Cardiac fibroblast (primary cell): ENCODE measurements at places on chromosomes 7 and 10.

DNA sequence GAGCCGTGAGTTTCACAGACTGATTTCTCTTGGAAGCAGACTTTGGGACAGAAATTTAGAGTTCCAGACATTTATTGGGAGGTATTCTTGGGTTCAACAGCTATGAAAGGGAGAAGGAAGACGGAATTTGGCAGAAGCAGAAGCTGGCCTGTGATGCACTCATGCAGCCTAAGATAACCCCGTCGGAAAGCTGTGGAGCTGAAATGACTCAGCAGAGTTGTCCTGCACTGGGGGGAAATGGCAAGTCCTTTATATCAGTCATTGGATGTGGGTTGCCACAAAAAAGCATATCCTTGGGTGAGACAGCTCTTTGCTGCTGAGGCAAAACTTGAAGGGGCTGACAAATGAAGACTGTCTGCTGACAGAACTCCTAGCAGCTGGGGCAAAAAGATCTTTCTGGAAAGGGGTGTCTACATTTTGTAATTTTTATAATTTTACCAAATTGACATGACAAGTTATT, 11.5 kb upstream of the MICU1 start:
- DNase-seq: peak; percentile 71

- peak; percentile 83 for DNase-seq
Measured at GRCh38 chr7:130910949-130911944, 177.2 kb upstream of the KLF14 start.

DNA sequence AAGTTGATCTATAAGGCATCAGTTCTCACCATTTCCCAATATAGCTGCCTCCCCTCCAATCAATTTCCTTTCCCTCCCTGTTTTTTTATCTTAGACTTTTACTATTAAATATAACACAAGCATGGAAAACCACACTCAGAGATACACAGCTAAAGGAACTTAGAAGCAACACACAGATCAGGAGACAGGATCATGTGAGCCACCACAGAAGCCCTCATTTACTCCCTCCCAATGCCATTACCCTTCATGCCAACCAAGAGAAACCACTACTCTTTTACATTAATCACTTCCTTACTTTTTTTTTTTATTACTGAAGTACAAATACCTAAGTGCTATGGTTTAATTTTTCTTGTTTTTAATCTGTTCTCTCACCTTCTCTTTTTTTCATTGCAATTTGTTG, 33.0 kb downstream of the COG5 start:
- no peak for DNase-seq

- peak; percentile 83 for DNase-seq
Measured at GRCh38 chr7:33692956-33693355, 212.4 kb upstream of the BMPER start.

GRCh38 chr10:131902691-131903090, 1.9 kb downstream of the PPP2R2D start:
- no peak for DNase-seq

DNA sequence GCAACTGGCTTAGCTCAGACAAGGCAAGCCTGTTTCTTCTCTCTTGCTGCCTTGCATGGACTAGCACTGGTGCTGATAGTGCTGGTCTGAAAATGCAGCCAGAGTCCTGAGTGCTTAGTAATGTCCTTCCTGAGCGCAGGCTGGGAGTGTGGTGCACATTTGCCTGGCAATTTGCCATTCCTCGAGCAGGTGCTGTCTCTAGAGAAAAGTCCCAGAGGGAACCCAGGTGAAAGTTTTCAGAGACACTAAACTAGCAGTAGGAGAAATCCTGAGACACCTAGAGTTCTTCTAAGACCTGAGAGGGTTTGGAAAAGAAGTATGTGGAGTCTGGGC, 1.9 kb downstream of the SFTPD start:
- DNase-seq: peak; percentile 6

GRCh38 chr10:20406281-20407104, 490.6 kb downstream of the NEBL start:
- DNase-seq: no peak

- DNase-seq: no peak
Measured at GRCh38 chr7:151371266-151371665, 29.7 kb downstream of the NUB1 start.

DNA sequence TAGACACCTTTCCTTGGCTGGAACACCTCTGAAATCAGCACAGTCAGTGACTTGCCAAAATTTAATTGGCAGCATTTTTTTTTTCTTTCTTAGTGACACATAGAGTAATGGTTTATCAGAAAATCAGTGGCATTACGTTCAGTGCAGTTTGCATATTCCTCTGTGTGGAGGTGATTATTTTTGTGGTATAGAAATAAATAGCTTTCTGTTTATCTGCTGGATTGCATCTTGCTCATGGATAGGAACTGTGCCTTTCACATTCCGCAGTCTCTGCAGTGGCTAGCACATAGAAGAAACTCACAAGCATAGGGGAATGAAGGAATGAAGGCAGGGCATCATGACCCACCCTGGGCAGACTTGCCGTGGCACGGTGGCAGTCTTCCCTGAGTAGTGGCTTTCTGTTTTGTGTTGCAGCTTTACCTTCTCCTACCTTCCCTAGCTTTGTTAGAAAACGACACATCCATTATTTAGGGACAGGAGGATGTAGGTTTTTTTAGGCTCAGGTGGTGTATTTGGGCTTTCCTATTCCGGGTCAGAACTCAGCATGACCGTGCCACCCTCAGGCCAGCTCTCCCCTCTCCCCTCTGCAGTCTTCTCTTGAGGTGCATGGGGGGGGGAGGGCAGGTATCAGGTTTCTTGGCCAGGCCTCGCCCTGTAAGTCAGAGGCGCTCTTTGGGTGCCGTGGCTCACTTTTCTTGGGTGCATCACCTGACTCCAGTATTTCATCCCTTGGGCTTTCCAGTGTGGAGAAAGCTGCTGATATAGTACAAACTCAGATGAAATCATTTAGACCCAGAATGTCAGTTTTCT, 112.5 kb upstream of the GJD4 start:
- no peak for DNase-seq

DNA sequence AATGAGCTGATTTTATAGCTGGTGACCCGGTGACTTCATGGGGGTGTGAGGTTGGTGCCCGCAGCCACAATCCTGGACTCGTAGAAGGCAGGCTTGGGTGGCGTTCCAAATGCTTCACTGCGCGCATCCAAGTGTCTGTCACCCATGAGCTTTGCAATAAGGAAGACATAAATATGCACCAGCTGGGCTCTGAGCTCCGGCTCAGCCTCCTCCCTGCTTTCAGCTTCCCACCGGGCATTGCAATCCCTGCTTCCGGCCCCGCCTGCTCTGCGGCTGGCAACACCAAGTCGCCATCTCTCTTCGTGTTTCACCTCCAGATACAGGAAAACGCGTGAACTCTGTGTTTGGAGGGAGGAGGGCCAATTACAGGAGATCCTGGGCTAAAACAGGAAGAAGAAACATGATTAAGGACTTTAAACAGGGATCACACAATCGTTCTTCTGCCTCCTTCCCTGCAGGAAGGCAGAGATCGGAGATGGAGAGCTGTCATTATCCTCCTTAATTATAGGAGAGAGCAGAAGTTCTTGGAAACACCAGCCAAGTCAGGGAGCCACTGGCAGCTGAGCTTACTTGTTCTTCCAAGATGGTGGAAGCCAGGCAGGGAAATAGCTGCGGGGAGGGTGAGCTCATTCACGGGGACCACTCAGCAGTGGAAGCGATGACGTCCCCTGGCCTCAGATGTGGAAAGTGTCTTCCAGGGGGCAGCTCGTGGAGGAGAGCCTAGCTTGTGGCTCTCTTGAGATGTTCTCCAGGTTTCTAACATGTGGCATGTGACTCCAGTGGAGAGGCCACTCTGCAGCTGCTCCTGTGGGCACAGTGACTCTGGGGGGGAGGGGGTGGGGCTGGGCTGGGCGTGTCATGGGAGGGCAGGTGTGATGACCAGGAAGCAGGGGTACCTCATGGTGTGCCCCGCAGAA, 134.9 kb downstream of the CAMK1D start:
- DNase-seq: no peak

- DNase-seq: peak; percentile 78
Measured at GRCh38 chr7:82044497-82045080, 274.7 kb upstream of the HGF start.

GRCh38 chr7:35818513-35818912, 17.7 kb downstream of the SEPTIN7 start:
- DNase-seq: no peak

GRCh38 chr10:4527281-4527970, 298.6 kb upstream of the AKR1E2 start:
- no peak for DNase-seq

DNA sequence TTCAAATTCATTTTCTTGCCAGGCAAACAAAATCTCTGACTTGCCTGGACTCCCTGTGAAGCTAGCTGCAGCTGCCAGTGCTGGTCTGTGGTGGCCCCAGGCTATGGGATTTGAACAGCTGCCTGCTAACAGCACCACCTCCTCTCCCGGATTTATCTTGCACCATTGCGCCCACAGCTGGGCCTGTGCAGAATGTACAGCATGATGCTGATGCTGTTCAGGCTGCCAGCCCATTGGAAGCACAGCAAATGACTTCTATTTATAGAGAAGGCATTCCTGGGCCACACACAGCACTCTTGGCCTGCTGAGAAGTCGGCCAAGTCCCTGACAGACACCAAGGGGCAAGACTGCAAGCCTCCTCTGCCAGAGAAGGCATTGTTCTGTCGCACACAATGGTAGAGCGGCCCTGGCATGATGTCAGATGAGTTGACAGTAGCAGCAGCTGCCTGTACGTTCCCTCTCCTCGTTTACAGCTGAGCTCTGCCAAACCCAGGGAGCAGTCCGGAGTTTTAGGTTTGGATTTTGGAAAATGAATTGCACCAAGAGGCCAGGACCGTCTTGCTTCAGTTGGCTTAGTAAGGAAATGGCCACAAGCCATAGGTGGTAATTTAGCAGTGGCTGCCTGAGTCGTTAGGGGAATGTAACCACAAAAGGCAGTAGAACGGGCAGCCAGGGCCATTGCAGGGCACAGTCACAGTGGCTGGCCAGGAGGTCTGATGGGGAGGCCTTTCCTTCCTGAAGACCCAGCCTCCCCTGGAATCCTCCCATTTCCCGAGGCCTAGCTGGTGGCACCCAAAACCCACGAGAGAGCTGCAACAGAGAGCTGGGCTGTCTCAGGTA, 38.5 kb downstream of the MTURN start:
- DNase-seq: peak; percentile 70

GRCh38 chr7:40551685-40552576, 417.1 kb downstream of the SUGCT start:
- peak; percentile 90 for DNase-seq
